ENCODE measurements at places on chromosomes 13 and 19.

DNA sequence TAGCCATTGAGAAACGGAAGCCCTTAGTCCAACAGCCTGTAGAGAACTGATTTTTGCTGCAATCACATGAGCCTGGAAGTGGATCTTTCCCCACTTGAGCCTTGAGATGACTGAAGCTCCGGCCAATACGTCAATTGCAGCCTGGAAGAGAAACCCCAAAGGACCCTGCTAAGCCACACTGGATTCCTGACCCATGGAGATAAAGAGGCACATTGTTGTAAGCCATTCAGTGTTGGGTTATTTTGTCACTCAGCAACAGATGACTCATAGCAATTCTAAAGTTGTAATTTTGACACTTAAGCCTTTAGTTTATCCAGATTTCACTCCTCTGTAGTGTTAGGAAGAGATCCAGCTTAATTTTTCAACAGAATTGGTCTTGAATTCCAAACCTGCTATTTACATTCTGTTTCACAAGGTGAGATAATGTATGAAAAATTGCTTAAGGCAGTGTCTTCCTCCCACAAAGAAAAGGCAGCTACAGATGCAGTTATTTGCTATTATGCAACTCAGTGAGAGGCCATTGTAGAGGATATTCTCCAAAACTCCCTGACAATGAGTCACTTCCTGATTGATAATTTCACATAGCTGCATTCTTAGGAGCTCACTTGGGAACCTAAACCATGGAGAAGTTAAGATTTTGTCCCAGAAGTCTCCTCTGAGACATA is 59.4 kb upstream of the TSHZ3 start:
- DNase-seq, result no peak

DNA sequence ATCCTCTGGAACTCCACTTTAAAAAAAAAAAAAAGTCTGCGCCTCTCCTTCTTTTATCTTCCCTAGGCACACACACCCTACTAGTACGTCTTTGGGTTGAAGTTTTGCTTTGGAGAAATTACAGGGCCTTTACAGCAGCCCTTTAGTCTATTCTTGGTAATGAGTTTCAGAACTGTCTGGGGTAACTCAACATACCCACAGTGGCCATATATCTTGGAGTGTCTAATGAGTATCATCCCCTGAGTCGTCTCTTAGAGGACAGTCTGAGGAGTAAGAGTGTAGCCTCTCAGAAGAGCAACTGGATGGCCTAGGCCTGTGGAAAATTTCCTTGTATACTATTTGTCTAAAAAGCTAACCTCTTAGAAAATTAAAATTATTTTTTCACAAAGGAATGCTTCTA is 6.1 kb upstream of the ZNF681 start:
- no peak for DNase-seq

- DNase-seq, result no peak
Measured at GRCh38 chr13:21016487-21016886, 44.9 kb downstream of the LATS2 start.

DNA sequence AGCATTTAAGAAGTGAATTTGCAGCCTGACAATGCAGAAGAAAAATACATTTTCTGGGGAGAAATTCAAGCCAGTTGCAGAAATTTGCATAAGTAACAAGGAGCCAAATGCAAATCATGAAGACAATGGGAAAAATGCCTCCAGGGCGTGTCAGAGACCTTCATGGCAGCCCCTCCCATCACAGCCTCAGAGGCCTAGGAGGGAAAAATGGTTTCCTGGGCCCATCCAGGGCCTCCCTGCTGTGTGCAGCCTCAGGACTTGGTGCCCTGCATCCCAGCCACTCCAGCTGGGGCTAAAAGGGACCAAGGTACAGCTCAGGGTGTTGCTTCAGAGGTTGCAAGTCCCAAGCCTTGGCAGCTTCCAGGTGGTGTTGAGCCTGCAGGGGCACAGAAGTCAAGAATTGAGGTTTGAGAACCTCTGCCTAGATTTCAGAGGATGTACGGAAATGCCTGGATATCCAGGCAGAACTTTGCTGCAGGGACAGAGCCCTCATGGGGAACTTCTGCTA is 16.7 kb upstream of the ITM2B start:
- DNase-seq, result no peak

DNA sequence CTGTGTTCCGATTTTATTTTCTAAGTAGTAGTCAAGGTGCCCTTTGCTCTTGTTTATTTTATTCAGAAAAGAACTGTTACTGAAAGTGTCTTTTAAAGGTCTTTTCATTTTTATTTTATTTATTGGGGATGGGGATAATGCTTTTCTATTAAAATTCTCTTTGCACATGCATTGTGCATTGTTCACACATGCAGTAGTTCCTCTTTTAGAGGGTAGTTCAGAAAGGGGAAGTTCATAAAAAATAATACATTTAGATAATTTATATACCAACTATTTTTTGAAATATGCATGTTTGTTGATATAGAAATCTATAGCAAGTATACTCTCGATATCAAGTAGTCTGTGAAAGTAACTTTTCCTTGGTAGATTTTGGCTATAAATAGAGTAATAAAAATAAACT is 3.5 kb downstream of the GPC5 start:
- DNase-seq, result no peak

DNA sequence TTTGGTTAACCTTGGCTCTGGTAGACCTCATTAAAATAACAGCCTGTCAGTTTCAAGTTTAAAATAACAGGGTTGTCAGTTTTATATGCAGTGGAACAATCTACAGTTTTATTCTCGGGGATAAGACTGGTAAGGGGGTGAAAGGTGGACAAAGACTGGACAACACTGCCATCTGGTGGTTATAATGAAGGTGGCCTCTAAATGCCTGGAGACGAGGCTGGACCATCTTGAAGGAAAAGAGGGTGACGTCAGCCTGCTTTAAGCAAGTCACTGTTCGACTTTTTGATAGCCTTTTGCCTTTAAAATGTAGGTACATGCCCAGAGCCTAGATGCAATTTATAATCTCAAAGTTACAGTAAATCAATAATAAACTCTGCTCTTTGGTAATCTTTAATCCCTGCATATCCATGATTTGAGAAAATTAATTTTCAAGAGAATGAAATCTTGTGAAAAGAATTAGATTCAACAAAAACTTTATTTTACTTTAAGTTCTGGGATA is 117.0 kb downstream of the DCT start:
- DNase-seq, result peak; percentile 31

GRCh38 chr13:51222686-51223559 is 725 bp downstream of the FAM124A start:
- DNase-seq, result no peak

DNA sequence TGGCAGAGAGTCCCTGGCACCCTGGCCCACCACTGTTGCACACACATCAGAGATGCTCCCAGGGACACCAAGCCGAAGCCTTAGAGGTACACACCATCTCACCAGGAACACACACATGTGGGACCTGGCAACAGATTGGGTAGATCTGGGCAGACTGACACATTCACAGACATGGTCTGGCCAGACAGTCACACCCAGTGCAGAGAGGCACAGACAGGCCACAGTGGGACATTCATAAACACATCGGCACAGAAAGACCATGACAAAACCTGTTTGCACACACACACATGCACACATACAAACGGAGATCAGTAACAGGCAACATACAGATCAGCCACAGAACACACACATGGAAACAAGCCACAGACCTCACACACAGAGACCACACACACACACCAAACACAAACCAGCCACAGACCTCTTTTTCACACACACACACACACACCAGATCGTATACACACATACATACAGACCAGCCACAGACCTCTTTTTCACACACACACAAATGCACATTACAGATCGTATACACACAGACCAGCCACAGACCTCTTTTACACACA is 6.3 kb upstream of the JUNB start:
- DNase-seq, result no peak

DNA sequence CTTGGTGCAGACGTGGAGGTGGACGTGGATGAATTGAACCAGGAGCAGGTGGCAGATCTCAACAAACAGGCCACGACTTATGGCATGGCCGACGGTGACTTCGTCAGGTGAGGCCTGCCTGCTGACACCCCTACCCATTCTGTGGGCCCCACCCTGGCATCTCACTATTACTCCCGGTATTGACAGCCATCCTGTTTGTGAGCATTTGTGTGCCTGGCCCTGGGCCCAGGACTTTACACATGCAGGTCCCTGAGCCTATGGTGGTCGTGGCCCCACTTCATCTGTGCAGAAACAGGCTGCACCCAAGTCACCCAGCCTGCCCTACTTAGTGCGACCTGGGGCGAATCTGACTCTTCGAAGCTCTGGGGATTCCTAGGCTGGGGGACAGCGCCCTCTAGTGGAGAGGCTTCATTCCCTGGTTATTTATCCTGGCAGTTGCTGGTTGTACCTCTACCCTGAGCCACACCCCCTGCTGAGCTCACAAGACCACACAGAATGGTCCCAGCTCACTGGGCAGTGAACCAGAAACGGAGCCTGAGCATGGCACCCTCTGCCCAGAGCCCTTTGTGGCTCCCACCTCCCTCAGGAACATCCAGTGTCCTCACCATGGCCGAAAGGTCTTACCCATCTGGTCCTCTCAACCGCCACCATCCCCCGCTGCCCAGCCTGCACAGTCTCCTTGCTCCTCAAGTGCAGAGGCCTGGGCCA is 16.9 kb downstream of the ZNF296 start:
- peak; percentile 64 for DNase-seq

- no peak for DNase-seq
Measured at GRCh38 chr13:91323349-91323748, 24.1 kb upstream of the MIR17HG start.

- DNase-seq, result no peak
Measured at GRCh38 chr13:22736084-22736767, 444.6 kb upstream of the SGCG start.

DNA sequence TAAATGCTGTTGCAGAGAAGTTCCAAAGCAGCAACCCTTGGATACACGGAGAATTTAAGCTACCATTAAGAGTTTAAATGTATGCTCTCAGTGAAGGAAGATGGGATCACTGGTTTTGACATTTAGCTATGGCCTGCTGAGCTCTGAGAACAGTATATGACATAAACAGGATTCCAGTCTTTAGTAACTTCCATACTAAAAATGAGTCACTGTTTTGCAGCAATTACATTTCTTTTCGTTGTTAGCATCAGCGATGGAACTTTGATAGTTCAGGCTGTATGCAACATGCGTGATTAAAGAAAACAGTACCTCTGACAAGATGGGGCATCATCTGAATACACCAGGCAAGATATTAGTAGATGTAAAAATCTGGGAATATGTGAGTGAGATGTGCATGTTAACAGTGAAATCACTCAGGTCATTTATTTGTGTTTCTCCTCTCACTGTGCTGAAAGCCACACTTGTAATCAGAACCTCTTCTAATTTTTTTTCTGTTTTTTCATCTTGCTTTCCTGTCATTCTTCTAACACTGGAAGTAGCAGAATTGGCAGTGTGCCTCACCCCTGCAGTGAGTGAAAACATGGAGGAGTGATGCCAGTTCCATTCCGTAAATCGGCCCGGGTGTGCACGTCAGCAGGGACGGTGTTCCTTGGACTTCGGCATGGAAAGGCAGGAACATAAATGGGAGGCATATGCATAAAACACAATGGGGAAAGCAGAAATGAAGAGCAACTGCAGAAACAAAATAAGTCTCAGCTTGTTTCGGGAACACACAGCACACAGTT is 361.5 kb downstream of the OXGR1 start:
- no peak for DNase-seq

GRCh38 chr13:23724196-23724970 is 154.2 kb downstream of the TNFRSF19 start:
- no peak for DNase-seq

- DNase-seq, result no peak
Measured at GRCh38 chr19:32824916-32825608, 44.5 kb downstream of the SLC7A9 start.

DNA sequence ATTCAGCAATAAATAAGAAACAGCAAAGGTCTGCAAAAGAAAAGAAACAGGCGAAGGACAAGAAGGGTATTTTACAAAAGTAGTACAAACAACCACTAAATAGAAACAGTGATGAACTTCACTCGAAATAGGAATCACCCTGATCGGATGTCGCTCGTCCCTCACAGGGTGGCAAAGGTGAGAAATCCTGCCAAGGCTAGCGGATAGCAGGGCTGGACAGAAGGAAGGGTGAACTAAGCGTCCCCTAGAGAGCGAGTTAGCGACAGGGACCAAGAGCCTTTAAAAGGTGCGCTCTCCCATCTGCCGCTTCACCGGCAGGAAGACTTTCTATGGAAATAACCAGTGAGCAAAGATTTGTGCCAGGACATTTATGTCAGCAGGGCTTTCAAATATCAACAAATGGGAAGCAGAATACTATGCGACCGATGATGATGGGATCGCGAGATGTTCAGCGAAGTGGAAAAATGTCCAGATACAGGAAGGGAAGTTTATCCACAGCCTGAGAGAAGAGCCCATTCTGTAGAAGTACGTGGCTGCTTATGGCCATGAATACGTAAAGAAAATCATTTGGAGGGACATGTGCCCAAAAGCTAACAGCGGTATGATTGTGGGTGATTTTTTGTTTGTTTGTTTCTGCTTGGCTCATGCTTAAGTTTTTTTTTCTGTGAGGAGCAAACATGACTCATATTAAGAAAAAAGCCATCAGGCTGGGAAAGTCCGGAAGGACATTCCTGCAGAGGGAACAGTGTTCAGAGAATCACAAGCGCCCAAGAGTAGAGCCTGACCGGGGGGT is 18.9 kb downstream of the ELAVL1 start:
- DNase-seq, result no peak

GRCh38 chr19:19103167-19103566 is 35.1 kb downstream of the TMEM161A start:
- no peak for DNase-seq

DNA sequence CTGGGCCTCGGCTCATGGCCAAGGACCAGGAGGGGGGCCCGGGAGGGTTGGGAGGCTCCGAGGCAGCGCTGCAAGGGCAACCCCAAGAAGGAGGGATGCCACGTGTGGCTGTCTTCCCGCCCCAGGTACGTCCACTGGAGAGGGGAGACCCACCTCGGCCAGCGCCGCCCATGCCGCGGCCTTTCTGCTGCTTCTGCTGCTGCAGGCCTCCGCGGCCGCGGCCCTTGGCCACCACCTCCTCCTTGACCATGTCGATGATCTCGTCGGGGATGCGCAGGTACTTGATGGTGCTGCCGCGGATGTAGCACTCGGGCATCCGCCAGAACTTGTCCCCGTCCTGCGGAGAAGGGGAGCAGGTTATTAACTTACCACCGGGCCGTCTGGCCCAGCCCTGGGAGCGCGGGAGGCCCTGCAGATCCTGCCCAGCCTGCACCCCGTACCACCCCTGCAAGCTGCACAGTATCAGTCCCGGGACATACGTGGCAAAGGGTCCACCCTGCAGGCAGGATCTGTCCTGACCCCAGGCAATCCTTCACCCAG is 13.3 kb downstream of the LSM4 start:
- DNase-seq, result no peak
